ENCODE measurements at places on chromosomes 11 and 22.

DNA sequence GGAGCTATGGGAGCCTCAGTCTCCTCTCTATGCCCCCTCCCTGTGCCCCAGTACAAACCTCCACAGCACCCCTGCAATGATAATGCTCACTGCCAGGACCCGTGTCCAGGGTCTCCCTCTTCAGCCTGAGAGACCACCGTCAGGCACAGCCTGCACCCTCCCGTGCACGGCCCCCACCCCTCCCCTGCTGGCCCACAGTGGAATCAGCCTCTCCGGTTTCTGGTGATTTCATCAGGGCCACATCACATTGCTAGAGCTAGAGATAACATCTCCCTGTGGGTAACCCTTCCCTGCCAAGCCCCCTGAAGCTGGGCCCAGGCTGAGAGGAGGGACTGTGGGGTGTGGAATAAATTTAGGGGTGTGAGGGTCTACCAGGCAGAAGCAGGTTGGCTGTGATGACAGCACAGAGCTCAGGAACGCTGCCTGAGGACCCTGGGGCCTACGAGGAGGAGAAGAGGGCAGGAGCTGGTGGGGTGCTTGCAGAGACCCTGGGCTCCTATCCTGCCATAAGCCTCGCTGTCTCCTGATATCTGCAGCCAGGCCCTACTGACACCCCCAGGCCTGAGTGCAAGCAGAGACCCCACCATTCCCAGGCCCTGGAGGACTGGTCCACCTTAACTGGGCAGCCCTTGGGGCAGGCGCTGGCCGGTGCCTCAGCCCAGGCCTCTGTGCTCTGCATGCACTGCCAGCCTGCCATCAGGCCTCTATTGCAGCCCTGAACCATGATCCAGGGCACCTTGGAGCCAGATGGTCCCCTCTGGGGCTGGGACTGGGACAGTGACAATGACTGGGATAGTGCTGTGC, at the start of gene KLHDC7B:
KLHDC7B (plus strand) TSS at position 378 of the 804 bp plus-strand sequence; CDS start at position 723, 345 bp downstream.
- DNase-seq: no peak

GRCh38 chr22:36770513-36771231, 5.2 kb downstream of the IFT27 start:
- no peak for DNase-seq

DNA sequence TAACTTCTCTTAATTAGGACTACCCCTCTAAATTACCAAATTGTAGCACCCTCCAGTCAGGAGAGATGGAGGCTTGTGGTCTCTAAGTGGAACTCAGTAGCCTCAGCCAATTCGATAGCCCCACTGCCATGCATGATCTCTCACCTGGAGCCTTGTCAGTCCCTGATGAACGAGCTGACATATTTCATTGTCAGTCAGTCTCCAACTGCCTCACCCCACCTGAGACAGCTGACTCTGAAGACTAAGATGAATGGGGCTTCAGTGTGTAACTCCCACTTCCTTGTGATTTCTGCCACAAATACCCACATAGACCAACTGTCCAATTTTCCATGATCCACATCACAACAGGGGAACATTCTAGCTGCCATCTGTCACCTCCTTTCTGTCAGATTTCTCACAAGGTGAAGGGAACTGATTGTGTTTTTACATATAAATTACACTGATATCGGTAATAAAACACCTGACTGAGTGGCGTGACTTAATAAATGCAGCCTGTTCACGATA, 206.5 kb downstream of the FAM181B start:
- DNase-seq: no peak

- no peak for DNase-seq
These were observed 17.7 kb upstream of the SUN2 start for GRCh38 chr22:38773363-38773946.

DNA sequence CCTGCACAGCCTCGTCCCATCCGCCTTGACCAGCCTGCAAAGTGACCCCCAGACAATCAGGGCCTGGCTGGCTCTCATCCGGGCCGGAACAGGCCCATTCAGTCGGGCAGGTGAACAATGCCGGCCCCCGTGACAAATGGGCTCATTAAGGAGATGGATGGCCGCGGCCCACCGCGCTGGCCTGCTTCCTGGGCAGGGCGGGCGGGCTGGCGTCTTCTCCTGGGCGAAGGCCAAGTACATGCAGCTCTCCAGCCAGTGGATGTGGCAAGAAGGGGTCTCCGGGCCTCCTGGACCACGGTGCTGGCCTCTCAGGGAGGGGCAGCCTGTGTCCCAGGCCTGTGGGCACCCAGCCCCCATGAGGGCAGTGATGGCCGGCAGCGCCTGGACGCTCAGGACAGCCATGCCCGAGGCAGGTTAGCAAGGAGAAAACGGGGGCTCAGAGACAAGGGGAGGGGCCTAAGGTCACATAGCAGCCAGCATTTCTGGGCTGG, 1022.8 kb downstream of the BRD1 start:
- no peak for DNase-seq

DNA sequence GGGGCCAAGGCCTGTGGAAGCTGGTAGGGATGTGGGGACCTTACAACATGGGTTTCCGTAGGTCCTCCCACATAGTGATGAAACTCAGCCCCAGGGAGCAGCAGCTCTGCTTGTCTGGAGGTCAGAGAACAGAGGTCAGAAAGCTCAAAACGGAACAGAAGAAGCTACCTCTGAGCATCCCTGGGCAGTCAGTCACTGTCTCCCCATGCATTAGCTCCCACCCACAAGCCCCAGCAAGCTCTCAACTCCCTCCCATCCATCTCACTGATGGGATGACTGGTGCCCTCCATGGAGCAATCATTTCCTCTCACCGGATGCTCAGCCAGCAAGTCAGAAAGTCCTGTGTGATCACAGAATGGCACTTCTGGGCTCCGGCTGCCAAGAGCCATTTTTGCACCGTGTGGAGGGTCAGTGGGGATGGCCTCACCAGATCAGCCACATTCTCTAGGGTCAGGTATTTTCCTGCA, 1.9 kb downstream of the TPP1 start:
- DNase-seq: no peak

DNA sequence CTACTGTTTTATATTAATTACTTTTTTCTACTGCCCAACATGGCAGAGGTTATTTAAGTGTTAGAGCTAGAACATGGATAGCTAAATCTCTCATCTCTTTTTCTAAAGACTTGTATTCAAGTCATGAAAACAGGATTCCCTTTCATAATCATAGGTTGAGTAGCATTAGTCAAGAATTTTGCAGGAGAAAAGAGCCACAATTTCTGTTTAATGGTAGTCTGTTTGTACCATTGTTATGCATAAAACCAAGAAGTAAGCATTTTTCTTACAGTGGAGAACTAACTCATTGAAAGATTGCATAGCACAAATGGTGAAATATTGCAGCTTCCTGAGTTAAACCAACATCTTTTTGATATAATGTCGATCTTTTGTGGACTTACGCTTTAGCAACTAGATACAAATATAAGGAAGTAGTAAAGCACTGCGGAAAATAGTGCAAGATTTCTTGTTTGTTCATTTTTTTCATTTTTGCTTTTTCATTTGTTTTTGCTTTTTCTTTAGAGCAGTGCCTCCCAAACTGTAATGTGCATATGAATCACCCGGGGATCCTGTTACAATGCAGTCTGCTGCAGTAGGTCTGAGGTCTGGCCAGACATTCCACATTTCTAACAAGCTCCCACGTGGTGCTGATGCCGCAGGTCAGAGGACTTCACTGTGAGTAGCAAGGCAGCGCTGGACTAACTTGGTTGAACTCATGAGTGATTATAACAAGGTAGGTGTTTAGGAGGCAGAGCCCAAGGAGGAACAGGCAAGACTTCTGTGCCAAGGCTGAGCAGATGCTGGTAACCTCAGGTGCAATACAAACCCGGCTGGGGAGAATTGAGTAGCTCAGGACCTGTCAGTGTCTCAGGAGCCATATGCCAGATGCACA, 4.6 kb downstream of the ETS1 start:
- peak; percentile 2 for DNase-seq

DNA sequence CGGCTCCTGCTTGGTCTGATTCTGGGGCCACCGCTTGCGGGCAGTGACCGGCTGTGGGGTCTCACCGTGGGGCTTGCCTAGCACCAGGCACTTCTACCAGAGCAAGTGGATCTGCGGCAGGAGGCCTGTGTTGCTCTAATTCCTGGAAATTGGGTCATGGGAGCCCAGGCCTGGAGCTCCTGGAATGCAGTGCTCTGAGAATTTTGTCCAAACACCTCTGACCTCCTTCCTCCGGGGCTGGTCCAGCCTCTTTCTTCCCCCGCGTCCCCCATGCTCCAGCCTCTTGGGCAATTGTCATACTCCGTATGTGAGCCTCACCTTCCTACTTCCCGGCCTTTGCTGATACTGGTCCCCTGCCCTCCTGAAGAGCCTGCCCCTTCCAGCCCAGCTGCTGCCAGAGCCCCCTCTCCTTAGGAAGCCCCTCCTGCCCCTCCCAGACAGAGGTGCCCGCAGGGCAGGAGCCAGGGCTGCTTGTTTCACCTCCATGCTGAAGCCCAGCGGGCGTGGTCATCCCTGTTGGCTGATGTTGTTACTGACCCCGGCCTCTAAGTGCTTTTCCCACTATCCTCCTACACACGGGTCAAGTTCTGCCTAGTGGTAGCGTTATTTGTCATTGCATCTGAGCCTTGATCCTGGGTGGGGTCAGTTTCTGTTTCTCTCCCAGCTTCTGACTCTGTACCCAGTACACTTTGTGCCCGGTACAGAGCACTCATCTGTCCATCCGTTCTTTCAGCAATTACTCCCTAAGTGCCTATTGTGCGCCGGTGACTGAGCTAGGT, 9.6 kb downstream of the MGAT3 start:
- no peak for DNase-seq

DNA sequence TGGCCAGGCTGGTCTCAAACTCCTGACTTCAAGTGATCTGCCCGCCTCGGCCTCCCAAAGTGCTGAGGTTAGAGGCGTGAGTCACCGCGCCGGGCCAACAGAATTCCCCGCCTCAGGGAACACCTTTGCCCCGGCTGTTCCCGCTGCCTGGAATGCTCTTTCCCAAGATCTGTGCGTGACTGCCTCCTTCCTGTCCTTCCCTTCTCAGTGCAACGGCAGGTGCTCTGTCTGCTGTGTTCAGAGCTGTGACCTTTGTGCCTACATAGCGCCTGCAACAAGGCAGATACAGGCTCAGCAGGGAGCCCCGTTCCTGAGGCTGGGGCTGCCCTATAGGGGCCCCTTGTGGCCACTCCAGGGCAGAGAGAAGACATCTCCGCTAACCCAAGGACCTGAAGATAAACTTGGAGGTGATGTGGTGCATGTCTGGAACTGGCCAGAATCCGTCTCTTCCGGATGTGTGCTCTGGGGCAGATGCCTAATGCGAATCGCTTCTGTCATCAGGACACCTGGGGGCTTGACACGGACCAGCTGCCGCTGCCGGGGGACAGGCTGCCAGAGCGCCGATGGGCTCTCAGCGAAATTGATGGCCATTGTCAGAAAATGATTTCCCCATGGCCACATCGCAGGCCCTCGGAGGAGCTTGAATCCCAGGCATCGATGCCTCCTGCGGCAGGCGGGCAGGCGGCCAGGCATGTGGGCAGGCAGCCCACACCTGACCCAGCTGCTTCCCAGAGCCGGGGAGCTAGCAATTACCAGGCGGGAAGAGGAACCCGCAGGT, 43.5 kb upstream of the TCF20 start:
- DNase-seq: peak; percentile 86

DNA sequence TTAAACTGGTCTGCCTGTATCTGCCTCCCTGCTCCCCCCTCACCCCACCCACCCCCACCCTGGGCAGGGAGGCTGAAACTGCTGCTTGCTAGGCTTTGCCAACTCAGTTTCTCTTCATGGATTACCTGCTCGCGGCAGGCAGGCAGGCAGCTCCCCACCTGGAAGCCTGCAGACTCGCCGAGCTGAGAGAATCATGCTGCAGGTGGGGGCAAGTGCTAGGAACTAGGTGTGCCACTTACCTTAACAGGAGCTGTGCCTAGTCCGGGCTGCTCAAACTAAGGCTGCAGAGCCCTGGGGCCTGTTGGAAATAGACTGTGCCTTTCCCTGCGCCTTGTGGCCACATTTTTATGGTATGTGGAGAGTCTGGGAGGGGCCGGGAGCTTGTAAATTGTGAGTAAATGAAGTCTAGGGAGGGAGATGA, 30.3 kb downstream of the MARK2 start:
- DNase-seq: no peak

DNA sequence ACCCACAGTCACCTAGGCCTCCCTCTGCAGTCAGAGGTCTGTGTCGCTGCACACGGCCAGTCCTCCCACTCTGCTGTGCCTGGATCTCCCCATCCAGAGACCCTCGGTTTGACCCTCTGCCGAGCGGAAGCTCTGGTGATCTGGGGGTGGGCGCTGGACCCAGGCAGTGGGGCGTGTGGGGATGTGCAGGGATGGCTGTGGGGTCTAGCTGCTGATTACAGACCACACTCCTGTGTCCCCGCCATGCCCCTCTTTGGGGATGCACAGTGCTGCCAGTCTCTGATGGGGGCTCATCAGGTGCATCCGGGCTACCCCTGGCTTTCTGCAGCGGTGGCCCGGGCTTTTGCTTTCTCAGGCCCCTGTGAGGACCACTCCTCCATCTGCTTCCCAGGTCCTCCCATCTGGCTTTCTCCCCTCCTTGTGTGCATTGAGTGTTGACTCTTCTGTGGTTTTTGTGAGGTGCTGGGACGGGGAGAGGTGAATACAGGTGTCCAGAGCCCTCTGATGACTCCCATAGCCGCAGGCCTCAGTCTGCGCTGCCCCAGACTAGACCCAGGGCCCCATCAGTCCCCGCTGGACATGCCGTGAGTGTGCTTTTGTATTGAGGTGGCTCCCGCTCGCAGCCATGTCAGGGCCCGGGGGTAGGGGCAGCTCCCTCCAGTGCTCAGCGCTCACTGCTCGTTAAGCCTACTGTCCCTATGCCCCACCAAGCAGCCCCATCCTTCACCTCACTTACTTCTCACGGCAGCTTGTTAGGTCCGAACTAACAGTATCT, 251.6 kb downstream of the TBC1D22A start:
- no peak for DNase-seq

GRCh38 chr11:87223816-87224215, 186.1 kb downstream of the TMEM135 start:
- DNase-seq: no peak

- peak; percentile 66 for DNase-seq
These were observed 10.0 kb upstream of the MFRP start for GRCh38 chr11:119356349-119357031.

GRCh38 chr22:30252411-30253204, 6.0 kb upstream of the LIF start:
- DNase-seq: no peak

GRCh38 chr22:50320671-50321325, 6.0 kb downstream of the DENND6B start:
- no peak for DNase-seq

DNA sequence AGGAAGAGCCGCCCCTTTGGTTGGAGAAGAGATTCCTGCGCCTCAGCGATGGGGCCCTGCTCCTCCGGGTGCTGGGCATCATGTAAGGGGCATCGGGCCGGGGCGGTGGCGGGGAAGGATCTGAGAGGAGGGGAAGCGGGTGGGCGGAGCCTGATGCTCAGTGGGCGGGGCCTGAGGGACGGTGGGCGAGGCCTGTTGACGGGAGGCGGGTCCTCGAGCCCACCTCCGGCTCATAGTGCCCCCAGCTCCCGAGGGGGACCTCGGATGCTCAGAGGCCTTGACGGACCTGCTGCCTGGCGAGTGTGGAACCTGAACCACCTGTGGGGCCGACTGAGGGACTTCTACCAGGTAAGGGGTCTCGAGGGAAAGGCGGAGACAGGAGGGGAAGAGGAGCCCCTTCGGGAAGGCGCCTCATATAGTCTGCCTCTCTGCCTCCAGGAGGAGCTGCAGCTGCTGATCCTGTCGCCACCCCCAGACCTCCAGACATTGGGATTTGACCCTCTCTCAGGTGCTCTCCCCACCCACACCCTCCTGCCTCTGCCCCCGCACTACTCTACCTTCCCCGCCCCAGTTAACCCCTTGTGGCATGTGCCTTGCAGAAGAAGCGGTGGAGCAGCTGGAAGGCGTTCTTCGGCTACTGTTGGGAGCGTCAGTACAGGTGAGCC, 799 bp downstream of the CCDC88B start:
- peak; percentile 39 for DNase-seq

Data from NCI-H2171 treated with DMSO at 0.1 percent for 48 hours (cell line).